ENCODE measurements at places on chromosomes 6 and 20.
A peak's percentile ranks its signal among the peaks of the same experiment; 100 is the strongest.

DNA sequence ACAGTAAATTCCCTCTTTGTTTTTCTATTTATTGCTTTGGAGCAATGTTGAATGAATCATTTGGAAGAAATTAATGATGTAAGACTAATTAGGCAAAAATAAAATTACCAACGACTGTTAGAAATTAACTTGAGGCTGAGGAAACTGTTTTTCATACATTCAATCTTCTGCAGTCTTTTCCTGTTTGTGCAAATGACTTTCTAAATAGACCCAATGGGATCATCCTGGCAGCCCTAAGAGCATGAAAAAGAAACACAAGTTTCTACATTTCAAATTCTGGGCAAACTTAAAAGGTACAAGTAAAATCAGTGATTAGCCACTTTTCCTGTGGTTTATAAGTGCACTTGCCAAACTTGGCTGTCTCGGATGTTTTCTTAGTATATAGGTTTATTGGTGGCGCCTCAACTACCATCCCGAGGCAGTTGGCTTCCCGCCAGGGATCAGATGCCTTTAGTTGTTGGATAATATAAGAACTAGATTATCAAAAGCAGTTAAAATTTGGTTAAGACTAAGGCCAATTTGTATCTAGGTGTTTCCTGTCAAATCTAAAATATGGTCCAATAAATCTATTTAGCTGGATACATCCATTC lies 181.2 kb downstream of the ISM1 start:
- DNase-seq: no peak

DNA sequence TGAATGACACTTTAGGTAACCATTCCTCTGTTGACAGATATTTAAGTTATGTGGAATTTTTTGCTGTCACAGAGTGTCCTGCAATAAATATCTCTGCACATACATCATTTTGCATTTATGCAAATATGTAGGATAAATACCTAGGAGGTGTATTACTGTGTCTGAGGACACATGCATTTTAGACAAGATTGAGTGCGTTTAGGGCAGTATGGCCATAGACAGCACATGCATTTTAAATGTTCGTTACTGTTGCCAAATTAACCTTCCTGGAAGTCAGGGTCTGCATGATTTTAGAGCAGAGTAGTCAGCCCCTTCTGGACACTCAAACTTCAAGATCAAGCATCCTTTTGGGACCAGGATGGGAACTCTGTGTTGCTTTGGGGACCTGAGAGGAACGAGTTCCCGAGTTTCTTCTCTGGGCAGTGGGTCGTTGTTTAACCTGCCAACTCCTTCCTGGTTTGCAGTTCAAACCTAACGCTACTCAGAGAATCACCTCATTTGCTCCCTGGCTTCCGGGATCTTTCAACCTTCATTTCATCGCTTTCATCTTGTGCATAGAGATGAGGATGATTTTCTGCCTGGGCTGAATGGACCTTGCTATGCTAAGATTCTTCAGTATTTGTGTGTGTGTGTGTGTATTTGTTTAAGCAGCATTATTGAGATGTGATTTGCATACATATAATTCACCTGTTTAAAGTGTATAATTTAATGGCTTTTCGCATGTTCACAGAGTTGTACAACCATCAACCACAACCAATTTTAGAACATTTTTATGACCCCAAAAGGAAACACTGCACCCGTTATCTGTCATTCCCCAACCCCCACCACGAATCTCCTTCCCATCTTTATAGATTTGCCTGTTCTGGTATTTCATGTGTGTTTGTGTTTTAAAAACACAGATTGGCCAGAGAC lies 9.8 kb downstream of the BCAS4 start:
- no peak for DNase-seq

- no peak for DNase-seq
Observed at GRCh38 chr20:26208296-26209091, 511.8 kb upstream of the ZNF337 start.

DNA sequence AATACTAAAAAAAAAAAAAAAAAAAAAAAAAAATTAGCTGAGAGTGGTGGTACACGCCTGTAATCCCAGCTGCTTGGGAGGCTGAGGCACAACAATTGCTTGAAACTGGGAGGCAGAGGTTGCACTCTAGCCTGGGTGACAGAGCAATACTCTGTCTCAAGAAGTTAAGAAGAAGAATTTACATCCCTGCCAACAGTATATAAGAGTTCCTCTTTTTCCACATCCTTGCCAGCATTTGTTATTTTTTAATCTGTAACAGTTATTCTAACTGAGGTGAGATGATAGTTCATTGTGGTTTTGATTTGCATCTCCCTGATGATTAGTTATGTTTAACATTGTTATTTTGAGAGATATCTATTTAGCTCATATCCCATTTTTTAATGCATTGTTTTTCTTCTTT lies 20.3 kb upstream of the DYNLRB1 start:
- no peak for DNase-seq

- no peak for DNase-seq
Observed at GRCh38 chr6:163944897-163945296, 530.4 kb downstream of the QKI start.

DNA sequence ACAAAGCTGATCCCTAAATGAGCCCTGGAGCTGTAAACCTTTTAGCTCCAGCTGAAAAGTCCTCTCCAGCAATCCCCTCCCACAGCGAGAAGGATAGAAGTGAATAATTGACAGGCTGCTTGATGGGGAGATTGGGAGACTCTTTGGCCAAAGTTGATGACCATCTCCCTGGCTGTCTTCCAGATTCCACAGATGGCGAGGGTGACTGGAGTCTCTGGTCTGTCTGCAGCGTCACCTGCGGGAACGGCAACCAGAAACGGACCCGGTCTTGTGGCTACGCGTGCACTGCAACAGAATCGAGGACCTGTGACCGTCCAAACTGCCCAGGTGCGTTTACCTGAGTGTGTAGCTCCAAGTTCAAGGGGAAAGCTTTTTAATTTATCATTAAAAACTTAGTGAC lies 67.3 kb downstream of the ISM1 start:
- DNase-seq: no peak

DNA sequence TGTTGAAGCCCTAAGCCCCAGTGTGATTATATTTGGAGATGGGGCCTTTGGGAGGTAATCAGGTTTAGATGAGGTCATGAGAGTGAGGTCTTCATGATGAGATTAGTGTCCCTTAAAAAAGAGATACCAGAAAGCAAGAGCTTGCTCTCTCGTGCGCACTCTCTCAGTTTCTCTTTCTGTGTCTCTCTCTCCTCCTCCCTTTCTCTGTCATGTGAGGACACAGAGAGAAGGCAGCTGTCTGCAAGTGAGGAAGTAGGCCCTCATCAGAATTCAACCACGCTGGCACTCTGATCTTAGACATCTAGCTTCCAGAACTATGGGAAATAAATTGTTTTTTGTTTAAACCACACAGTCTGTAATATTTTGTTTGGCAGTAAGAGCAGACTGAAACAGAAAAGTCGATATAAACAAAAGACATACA lies 180.5 kb downstream of the IBTK start:
- DNase-seq: no peak

GRCh38 chr6:129954749-129955431 lies 63.5 kb upstream of the L3MBTL3 start:
- no peak for DNase-seq

DNA sequence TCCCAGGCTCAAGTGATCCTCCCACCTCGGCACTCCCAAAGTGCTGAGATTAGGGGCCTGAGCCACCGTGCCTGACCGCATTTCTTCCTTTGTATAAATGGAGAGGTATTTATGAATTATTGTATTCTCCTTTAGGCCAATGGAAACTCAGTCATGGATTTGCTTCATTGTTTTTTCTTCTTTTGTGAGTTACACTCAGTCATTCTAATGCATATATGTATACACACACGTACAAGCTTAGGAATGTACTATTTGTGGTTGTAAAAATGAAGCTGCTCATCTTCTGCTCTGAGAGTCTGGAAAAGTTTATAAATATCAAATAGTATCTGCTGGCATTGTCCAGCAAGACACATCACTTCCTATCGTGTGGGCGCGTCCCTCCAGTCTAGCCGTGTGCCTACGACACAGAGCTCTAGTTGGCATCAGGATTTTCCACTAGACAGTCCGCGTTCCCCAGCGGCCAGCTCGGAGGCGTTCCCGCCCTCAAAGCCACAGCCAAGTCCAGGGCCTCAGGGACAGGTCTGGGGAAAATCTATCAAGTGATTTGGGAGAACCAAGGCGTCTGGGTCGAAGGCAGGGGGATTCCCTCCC lies 215.2 kb downstream of the NFATC2 start:
- DNase-seq: no peak

DNA sequence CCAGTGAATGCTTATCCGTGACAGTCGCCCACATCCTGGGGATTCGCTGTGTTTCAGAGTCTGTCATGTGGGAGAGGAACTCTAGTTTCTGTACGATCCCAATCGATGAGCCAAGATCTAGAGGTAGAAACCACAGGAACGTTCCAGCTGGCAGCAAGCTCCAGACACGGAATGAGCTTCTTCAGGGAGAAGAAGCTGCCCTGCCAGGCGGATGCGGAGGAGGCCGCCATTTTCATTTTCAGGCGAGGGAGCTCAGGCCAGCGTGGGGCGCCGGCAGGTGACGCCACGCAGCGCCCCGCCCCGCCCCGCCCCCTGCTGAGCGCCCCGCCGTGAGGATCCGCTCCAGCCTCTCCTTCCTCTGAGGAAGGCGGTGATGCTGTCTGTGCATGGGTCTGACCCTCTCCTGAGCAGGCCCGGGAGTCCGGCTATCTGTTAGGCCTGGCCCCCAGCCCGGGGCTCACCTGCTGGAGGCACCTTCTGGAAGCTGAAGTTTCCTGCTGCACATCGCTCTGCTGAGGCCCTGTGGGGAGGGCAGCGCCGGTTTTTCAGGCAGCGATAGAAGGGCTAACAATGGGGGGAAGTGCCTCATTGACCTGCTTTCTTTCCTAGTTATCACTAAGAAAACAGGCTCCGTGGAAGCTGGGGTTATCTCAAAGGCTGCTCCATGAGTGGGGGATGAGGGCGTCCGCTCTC lies 147.5 kb downstream of the ERMARD start:
- no peak for DNase-seq

DNA sequence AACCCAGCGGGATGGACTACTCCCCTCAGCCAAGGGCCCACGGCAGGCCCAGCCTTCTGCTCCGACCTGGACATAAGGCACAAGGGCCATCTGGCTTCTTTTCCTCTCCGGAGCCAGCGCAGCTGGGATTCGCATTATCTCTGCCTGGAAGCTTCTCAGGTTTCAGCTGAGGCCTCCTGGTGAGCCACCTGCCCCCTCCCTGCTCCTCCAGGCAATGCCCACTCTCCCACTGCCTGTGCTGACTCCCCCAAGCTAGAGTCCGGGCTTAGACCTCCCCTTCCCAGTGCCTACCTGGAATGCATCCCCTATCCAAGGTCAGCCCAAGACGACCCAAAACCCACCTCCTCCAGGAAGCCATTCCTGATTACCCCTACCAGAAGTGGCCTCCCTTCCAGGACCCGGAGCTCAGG lies 60.7 kb downstream of the EZR start:
- peak; percentile 83 for DNase-seq

DNA sequence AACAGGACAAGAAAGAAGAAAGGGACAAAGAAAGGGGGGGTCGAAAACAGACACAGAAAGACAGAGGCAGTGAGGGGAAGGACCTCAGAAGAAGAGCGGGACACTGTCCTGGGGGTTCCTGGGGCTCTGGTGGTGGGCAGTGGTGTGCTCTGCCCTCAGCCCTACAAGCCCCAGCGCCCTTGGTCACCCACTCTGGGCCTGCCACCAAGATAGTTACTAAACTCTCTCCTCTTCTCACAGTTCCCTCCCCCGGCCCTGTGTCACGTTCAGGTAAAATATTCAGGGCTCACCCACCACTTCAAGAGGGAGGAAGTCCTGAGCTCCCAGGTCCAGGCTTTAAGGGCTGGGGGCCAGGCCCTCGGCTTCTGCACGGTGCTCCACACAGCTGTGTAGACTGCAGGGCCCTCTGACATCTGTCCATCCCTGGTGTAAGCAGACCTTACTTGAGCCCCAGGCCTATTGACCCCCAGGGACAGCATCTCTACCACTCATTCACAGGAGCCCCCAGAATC lies 87.4 kb downstream of the MRPL14 start:
- DNase-seq: no peak

DNA sequence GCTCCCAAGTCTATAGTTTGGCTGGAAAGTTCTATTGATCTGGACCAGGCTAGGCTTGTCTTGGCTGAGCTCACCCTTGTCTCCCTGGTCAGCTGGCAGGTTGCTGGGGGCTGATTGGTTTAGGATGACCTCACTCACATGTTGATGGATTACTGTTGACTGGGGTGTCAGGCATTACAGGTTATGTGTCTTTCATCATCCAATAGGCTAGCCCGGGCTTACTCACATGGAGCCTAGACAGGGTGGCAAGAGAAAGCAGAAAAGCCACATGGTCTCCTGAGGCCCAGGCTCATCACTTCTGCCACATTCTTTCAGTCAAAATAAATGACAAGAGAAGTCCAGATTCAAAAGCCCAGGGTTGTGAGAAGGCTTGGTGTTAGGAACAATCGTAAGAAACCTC lies 103.5 kb downstream of the BFSP1 start:
- peak; percentile 36 for DNase-seq

- DNase-seq: no peak
Observed at GRCh38 chr20:52722926-52723688, 249.1 kb upstream of the TSHZ2 start.

- no peak for DNase-seq
Observed at GRCh38 chr6:135196739-135197510, 15.8 kb downstream of the MYB start.

- no peak for DNase-seq
Observed at GRCh38 chr6:97399208-97399607, 116.2 kb upstream of the MMS22L start.

DNA sequence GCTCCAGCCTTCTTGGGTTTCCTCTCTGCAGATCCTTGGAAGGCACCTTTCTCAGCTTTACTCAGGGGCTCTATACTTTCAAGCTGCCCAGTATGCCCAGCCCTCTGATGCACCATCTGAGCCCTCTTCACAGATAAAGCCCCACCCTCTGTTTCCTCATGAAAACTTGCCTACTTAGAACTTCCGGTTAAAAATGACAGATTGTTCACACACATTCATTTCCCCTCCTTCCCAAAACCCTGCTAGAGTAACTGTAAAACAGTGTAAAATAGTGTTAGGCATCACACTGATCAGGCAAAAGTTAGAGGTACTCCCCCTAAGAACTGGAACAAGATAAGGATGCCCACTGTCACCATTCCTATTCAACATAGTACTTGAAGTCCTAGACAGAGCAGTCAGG lies 14.0 kb upstream of the GCM1 start:
- DNase-seq: no peak

GRCh38 chr6:3261921-3262320 lies 3.2 kb downstream of the PSMG4 start:
- no peak for DNase-seq

Data from DMS153 (cell line).